Endodermal cell (in vitro differentiated cells): ENCODE measurements at places on chromosomes 7 and 10.

DNA sequence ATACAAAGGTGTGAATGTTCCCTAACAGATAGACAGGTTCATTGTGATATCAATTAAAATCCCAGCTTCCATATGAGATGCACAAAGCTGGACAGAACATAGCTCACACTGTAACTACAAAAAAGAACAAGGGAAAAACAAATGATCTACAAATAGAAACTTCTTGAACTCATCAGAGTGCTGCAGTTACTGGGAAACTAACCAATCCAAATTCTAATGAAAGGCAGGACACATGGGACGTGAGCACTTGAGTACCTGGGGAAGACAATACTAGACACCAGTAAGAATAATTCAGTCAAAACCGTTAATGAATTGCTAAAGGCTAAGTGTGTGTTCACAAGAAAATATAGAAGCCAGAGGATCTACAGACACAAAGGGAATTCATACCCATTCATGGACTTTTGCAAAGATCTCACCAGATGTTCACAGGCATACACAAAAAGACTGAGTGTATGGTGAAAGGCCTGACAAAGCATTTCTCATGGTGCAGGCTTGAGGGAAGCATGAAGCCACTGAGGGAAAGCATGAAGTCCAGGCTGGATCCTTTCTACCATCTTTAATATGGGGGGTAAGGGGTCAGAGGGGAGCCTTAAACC lies 7.8 kb upstream of the GPR22 start:
- DNase-seq: no peak

GRCh38 chr7:27108390-27109127 lies 6.1 kb upstream of the HOXA2 start:
- DNase-seq: peak; percentile 87

DNA sequence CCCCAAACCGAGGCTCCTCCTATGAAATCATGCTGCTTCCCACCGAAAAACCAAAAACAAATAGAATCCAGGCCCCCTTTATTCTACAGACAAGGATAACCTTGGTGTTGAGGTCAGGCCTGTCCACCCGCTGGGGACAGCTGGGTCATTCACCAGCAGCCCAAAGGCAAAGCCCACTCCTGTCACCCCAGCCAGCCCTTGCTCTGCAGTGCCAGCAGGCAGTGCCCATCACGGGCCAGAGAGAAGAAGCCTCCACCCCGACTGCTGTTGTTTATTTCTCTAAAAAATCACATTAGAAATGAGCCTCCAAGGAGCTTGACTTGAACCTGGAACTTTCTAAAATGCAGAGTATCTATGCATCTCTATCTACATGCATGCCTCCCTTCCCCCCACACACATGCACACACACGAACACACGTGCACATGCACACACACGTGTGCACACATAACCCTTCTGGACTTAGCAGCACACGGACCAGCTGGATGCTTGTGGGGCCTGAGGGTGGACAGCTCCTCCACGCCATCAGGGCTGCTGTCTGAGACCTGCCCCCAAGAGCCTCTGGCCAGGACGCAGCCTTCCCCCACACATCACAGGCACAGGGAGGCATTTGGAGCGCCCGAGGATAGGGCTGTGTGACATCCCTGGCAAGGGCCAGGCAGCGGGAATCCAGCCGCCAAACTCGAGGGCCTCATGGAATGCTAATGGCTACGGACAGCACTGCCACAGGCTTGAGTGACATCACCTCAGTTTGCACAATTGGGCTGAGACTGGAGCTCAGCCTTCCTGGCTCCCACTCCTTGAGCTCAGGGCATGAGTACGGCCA lies 22.8 kb downstream of the PRKAG2 start:
- DNase-seq: no peak

DNA sequence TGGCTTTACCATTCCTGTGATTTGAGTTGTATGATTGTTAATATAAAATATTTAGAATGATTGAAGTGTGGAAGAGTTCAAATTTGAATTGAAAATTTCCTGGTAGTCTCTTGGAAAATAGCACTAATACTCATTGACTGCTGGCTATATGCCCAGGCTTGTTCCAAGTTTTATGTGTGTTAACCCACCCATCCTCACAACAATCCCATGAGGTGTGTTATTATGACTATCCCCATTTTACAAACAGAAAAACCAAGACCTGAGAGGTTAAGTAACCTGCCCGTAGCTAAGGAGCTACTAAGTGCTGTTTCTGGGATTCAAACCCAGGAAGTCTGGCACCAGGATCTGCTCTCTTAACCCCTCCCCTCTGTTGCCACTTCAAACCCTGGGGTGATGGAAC lies 213.9 kb downstream of the CREB5 start:
- DNase-seq: no peak

GRCh38 chr7:109745677-109746410 lies 1176.2 kb downstream of the DNAJB9 start:
- DNase-seq: no peak

DNA sequence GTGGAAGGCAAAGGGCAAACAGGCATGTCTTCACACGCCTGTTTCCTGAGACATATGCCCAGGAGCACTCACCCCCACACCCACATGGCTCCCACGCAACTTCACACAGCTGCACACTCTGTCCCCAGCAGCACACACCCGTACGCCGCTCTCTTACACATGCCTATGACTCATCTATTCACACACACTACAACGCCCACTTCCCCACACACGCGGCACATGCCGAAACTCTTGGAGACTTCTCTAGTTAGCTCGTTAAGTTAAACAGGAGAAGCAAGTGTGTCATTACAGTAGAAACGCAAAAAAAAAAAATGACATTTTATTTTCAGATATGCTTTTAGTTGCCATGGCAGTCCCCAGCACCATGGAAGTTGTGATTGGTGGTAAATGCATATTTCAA lies 6.7 kb downstream of the CALN1 start:
- DNase-seq: no peak

DNA sequence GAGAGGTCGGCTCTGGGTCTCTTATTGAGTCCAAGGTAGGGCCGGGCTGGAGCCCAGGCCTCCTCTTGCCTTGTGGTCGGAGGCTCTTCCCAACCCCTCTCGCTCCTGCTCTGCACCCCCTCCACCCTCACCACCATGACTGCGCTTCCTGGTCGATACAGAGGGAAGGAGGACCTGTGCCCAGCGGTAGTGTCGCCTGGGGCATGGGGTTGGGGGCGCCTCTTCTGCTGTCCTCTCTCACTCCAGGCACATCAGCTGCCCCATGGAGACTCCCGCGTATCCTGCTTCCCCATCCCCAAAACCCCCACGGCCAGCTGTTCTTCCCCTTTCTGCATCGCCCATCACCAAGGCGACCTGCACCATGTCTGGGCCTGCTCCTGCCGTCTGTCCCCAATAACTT lies 44.4 kb downstream of the TMEM270 start:
- DNase-seq: no peak

GRCh38 chr10:22682237-22683139 lies 31.9 kb downstream of the PIP4K2A start:
- DNase-seq: no peak

- no peak for DNase-seq
Measured at GRCh38 chr7:42883950-42884349, 27.9 kb downstream of the C7orf25 start.

GRCh38 chr10:50623663-50624412 lies at the start of gene SGMS1:
Gene SGMS1 (minus strand): TSS chr10:50623956. CDS start chr10:50344114, 279,842 bp downstream.
- peak; percentile 92 for DNase-seq

DNA sequence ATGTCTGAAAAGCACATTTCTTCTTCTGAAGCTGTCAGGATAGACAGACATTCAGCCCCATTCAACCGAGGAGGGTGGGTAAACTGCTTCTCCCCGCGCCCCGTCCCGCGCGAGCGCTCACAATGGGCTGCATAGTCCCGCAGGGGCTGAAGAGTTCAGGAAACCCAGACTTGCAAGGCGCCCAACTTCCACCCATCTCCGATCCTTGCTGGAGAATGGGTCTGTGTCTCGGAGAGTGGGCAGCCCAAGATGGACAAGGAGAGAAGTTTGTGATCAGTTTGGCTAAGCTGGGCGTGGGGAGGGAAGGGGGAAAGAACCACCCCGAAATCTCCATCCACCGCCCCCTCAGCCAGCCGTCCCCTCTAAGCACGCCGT lies 686 bp downstream of the AASS start:
- peak; percentile 67 for DNase-seq

- DNase-seq: no peak
Measured at GRCh38 chr10:103812004-103812403, 43.4 kb downstream of the SH3PXD2A start.

DNA sequence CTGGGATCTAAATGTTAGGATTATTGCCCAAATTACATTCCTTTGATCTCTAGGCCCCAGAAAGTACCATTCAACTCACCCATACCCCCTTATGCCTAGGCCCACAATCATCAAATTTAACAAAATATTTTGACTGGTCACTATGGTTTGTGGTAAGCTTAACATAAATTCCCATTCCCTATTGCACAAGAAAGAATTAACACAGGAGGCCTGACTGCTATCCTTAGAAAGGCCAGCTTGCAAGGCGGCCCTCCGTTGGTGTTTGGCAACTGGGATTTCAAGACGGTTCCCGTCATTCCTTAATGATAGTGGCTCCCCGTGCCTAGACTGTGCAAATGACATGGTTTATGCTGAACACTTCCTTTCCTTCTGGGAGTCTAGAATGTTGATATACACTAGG lies 29.6 kb downstream of the ARHGAP21 start:
- no peak for DNase-seq

- DNase-seq: no peak
Measured at GRCh38 chr10:63527401-63527800, 6.2 kb downstream of the REEP3 start.
